ENCODE measurements at places on chromosomes 3 and 15.

DNA sequence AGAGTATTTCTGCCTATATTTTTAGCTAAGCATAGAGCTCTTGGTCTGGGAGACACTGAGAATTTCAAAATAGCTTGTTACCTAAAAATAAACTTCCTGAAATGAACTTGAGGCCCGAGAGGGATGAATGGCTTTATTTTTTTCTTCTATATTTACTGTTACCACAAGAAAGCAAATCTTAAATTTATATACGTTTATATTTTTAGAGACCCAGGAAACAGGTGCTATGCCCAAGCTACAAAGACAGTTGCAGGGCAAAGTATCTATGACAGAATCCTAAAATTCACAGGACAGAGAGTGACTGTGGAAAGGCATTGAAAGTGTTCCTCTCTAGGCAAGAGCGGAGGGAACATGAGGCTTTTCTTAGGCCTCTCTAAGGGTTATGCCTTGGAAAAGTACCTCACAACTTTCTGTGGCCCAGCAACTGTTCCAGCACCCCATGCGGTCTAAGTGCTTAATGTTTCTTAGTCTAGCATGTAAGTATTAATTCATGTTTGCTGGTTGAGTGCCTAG is 36.5 kb downstream of the TGFBR2 start:
- DNase-seq, result no peak

GRCh38 chr15:38843051-38843501 is 278.5 kb upstream of the RASGRP1 start:
- no peak for DNase-seq

DNA sequence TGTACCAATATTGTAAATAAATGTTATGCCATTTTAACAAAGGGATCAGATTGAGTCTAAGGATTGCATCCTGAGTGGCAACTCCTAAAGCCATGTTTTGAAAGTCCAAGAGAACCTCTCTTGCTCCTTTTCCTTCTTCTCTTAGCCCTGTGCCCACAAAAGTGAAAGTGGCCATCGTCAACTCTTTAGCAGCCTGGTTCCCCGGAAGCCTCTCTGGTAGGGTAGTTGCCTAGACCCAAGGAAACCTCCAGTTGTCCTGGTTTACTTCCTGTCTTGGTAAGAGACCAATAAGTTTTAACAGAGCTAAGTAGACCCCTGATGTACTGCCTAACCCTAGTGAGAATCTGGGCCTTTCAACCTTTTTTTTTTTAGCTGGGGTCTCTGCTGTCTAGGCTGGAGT is 10.2 kb upstream of the ITPKA start:
- no peak for DNase-seq

DNA sequence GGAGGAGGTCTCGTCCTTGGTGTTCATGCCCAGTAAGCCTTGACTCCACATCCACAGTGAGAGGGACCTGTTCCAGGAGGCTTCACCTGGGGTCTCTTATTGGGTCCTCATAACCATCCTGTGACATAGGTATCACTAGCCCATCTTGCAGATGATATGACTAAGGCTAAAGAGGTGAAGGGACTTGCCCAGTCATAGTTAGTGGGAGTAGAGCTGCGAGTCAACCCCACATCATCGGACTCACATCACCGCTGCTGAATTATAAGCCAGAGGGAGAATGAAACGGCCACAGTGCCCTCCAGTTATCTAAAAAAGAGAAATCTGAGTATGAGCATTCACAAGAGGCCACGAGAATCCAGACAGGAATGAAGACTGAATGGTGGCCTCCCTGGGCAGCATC is 66.0 kb downstream of the MESD start:
- DNase-seq, result no peak

DNA sequence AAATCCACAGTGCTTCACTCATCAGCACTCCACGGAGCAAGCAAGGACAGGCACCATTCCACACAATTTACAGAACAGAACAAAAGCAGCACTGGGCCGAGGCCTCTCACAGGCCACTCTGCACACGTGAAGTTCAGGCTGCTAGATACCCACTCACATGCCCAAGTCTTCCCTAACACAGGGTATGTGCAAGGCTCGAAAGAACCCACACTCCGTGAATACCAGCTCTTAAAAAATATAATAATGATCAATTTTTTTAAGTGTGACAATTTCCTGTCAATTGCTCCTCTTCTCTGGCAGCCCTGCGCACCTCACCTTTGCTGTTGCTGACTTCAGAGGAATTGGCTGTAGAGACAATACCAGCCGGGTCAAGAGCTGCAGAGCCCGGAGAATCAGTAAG is 19.0 kb downstream of the XPC start:
- DNase-seq, result no peak

DNA sequence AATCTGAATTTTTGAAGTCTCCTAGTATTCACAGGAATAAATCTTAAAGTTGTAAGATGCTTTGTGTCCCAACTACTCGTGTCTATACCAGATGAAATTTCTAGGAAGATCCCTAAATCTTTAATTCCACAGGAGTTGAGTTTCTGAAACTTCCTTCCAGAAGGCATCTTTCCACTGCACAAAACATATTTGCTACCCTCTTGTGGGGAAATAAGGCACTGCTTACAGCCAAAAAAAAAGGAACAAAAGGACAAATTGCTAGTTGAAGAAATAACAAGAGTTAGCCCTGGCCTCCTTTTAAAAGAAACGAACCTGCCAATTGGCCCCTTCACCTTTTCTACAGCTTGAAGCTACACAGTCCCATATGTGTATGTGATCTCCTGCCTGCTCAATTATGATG is 54.0 kb downstream of the TAFA4 start:
- no peak for DNase-seq

GRCh38 chr3:34361921-34362320 is 563.5 kb downstream of the PDCD6IP start:
- DNase-seq, result no peak

GRCh38 chr3:119575507-119575906 is 3.8 kb upstream of the ADPRH start:
- DNase-seq, result no peak

GRCh38 chr3:146493221-146493620 is 23.9 kb upstream of the PLSCR2 start:
- no peak for DNase-seq

GRCh38 chr15:81516012-81516411 is 142.0 kb upstream of the TMC3 start:
- DNase-seq, result no peak

DNA sequence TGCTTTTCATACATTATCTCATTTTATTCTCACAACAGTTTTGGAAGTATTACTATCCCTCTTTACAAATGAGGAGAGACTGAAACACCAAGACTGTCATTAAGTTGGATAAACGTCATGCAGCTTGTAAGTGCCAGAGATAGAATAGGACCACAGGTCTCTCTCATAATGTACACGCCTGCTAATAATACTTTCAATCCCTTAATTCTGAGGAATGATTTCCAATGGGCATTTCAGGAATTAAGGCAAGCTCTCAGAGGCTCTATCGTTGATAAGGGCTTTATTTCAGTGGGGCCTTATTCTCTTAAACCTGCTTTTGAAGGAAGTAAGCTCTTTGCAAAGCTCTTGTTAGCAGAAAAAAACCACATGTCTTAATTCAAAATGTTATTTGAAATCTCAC is 229.1 kb downstream of the NFKBIZ start:
- DNase-seq, result no peak

GRCh38 chr3:45008117-45008516 is 18.0 kb upstream of the CLEC3B start:
- DNase-seq, result no peak

- no peak for DNase-seq
Measured at GRCh38 chr3:39361252-39361927, 21.8 kb upstream of the SLC25A38 start.
